SK-N-DZ (cell line): ENCODE measurements at places on chromosomes 4 and X.

GRCh38 chrX:97306771-97307470 lies 423.2 kb downstream of the RPA4 start:
- DNase-seq: no peak

DNA sequence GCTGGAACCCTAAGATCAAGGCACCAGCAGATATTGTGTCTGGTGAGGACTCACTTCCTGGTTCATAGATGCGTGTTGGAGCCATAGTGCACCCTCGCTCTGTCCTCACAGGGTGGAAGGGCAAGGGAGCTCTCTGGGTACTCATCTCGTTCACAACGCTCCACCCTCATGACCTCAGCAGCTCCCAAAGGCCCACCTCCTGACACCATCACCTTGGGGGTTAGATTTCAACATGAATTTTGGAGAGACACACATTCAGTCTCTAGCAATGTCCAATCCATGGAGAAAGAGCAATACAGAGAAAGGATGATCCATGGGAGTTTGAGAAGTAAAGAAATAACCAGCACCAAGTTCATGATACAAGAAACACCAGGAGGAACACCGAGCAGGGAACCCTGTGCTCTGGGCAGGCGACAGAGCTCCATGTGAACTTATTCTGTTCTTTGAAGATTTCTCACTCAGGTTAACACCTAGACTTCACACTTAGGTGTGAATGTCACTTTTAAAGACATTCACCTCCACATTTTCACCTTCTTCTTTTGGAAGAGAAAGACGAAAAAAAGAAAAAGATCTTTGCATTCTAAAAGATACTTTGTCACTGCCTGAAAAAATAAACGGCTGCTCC lies 171.8 kb upstream of the FAM9B start:
- DNase-seq: no peak

GRCh38 chr4:80237992-80238391 lies 28.5 kb upstream of the FGF5 start:
- no peak for DNase-seq

GRCh38 chrX:46433892-46434291 lies 111.3 kb downstream of the ZNF674 start:
- DNase-seq: no peak

GRCh38 chr4:101596781-101597552 lies 193.6 kb upstream of the BANK1 start:
- DNase-seq: no peak

GRCh38 chr4:122710434-122711308 lies 21.8 kb upstream of the BBS12 start:
- no peak for DNase-seq

DNA sequence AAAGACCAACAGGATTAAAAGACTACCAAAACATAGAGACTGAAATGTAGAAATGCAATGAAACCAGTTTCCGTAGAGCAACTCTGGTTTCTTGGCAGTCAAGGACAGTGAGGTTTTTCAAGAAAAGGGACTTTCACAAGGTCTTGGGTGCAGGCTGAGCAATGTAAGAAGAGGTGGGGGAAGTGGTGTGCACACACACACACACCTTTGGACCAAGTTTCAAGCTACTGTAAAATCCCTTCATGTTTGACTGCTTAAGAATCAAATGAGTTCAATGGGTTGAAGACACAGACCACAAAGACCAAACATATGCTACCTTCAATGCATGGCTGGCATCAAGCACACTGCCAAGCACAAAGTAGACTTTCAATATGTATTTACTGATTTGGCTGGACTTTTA lies 17.8 kb upstream of the MCF2 start:
- DNase-seq: no peak

- no peak for DNase-seq
Observed at GRCh38 chrX:42151808-42152207, 228.5 kb upstream of the CASK start.

GRCh38 chr4:164716901-164717300 lies 37.0 kb upstream of the SMIM31 start:
- DNase-seq: no peak

DNA sequence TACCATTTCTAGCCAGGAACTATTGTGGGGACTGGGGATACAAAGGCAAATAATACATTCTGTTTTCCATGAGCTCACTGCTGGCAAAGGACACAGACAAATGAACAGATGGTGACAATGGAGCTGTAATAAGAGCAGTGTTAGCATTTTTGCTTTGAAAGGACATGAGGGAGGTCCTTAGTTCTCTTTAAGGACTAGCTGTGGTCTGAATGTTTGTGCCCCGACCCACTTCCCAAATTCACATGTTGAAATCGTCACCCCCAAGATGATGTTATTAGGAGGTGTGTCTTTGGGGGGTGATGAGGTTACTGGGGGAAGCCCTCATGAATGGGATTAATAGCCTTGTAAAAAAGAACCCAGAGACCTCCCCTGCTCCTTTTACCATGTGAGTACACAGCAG lies 30.3 kb downstream of the CCNG2 start:
- no peak for DNase-seq

- no peak for DNase-seq
Observed at GRCh38 chrX:118499295-118499694, 3.7 kb downstream of the DOCK11 start.

GRCh38 chr4:40337051-40337450 lies 1.9 kb downstream of the CHRNA9 start:
- no peak for DNase-seq

DNA sequence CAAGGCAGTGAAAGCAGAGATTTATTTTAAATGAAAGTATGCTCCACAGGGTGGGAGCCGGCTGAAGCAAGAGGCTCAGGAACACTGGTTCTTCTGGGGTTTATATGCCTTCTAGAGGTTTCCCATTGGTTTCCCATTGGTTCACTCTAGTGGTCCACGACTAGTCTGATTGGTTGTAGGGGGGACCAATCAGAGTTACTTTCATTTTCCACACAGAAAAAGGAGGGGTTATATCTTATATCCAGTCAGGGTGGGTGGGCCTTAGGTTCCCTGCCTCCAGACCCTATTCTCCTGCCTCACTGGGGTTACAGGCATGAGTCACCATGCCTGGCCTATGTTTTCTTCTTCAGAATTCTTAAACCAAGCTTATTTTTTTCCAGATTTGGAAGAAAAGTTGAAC lies 101.6 kb downstream of the KLHL8 start:
- no peak for DNase-seq

DNA sequence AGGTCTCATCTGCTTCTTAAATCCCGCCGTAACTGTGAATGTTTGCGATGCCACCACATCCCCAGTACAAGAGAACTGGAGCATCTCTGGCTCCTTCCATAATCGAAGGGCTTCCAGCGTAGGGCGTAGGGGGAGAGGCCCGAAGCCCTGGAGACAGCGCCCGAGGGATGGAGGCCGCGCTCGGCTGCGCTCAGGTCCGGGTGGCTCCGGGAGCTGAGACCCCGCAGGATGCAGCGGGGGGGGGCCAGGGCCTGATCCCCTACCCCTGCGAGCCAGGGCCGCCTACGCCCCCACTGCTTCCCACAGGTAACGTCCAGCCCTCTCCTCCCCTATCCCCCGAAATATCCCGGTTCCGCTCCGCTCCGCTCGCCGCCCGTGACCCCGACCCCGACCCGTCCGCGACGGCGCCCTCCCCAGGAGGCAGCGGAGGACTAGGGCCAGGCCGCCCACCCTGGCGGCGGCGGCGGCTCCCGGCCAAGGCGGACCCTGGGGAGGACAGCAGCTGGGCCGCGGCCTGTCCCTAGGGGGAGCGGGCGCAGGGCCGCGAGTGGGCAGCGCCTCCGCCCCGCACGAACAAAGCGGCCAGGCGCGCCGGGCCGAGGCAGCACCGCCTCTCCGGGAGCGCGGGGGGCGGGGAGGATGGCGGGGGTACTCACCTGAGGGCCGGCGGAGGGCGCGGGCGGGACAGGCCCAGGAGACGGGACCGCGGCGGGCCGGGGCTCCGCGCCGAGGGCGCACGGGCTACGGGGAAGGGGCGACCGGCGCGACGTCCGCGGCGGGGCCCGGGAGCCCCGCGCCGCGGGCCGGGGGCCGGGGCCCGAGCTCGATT lies 723 bp downstream of the WDFY3 start:
- DNase-seq: peak; percentile 72

GRCh38 chrX:56728752-56729151 lies 291 bp upstream of the NBDY start:
- peak; percentile 21 for DNase-seq

GRCh38 chr4:111666826-111667360 lies 478.4 kb upstream of the FAM241A start:
- DNase-seq: no peak

DNA sequence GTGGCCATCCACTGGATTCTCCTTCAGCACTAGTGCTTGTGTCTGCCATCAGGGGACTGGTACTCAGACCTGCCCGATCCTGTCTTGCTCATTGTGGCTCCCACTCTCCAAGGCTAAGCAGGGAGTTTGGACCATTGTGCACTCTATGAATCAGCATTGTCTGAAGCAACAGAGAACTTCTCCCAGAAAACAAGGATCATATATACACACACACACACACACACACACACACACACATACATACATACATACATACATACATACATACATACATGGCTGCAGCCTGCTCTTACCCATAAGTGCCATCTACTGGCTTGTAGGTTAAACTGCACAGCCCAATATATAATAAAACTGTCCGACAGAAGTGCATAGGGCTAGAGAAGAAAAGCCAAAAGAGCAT lies 345.3 kb upstream of the LCORL start:
- peak; percentile 47 for DNase-seq

GRCh38 chr4:2082118-2082517 lies 23.0 kb downstream of the NAT8L start:
- no peak for DNase-seq

- DNase-seq: no peak
Observed at GRCh38 chrX:18099745-18100144, 120.9 kb downstream of the BEND2 start.

- no peak for DNase-seq
Observed at GRCh38 chrX:19750028-19750782, 137.2 kb downstream of the SH3KBP1 start.

DNA sequence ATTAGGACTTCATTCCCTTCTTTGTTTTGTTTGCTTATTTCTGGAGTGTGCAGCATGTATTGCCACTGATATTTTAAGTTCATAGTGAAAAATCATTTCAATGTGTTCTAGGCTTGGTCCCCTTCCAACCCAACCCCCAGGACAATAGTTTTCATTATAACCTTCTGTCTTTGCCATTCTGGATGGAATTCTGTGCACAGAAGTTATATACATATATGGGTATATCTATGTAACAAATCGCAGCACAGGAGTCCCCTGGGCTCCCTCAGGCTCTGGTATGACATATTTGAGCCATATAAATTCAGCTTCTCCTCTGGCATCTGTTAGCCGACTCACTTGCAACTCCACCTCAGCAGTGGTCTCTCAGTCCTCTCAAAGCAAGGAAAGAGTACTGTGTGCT lies at the start of gene TNMD:
Gene TNMD, plus strand, starts transcription at position 326 of the 400 bp plus-strand sequence. CDS start 83 bp downstream, outside the sequence.
- no peak for DNase-seq

GRCh38 chr4:85005865-85006377 lies 39.4 kb upstream of the WDFY3 start:
- no peak for DNase-seq

GRCh38 chr4:27846951-27847350 lies 986.3 kb downstream of the STIM2 start:
- DNase-seq: no peak

GRCh38 chrX:136616987-136617685 lies 30.8 kb upstream of the CD40LG start:
- no peak for DNase-seq

DNA sequence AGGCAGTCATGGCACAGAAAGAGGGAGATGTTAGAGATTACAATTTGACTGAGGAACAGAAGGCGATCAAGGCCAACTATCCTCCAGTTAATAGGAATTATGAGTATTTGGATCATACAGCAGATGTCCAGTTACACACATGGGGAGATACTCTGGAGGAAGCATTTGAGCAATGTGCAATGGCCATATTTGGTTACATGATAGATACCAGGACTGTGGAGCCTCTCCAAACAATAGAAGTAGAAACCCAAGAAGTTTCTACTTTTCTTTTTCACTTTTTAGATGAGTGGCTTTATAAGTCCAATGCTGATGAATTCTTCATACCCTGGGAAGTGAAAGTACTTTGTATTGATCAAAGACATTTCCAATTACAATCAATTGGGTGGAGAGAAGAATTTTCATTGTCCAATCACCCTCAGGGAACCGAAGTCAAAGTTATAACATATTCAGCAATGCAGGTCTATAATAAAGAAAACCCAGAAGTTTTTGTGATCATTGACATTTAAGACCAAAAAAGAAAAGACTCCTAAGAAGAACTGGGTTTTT lies 139.1 kb downstream of the MAB21L2 start:
- DNase-seq: peak; percentile 15
